ENCODE measurements at places on chromosomes 2 and 18. TPM values are rescaled to one million over a fixed set of nuclear protein-coding genes. Genes with fewer than 3 reads are reported as not detected.

CD8B gene
- total RNA-seq, result not detected

POTEC gene
- not detected for total RNA-seq

HOXD12 gene
- total RNA-seq, result not detected

SPAG16 gene
- 13.1 TPM for total RNA-seq

SCYGR4 gene
- total RNA-seq, result not detected

CREG2 gene
- 9.8 TPM for total RNA-seq

AGXT gene
- total RNA-seq, result not detected

COL3A1 gene
- 0.09 TPM for total RNA-seq

CACNB4 gene
- 0.08 TPM for total RNA-seq

TRIM54 gene
- total RNA-seq, result 1.3 TPM

PCARE gene
- total RNA-seq, result not detected

LRATD1 gene
- total RNA-seq, result not detected

PAX8 gene
- total RNA-seq, result 0.85 TPM

SULT1C2 gene
- 0.59 TPM for total RNA-seq

STEAP3 gene
- total RNA-seq, result 51.2 TPM

Measured in A549 treated with Mapracorat at 1 μM for 4 hours (cell line).